Thoracic aorta (tissue), 2 donors: ENCODE measurements at places on chromosomes 3 and 15. TPM values are rescaled to one million over a fixed set of nuclear protein-coding genes. Genes with fewer than 3 reads are reported as not detected.

GRCh38 chr3:139326131-139326530 is 17.7 kb upstream of the MRPS22 start:
- peaks cover 4% of the 10 kb centered on the region for H3K4me1 ChIP-seq
- H3K4me3 ChIP-seq, result no peak overlapping the region
- no peak overlapping the region for H3K27ac ChIP-seq
- no peaks in the 10 kb centered on the region for H3K36me3 ChIP-seq

DNA sequence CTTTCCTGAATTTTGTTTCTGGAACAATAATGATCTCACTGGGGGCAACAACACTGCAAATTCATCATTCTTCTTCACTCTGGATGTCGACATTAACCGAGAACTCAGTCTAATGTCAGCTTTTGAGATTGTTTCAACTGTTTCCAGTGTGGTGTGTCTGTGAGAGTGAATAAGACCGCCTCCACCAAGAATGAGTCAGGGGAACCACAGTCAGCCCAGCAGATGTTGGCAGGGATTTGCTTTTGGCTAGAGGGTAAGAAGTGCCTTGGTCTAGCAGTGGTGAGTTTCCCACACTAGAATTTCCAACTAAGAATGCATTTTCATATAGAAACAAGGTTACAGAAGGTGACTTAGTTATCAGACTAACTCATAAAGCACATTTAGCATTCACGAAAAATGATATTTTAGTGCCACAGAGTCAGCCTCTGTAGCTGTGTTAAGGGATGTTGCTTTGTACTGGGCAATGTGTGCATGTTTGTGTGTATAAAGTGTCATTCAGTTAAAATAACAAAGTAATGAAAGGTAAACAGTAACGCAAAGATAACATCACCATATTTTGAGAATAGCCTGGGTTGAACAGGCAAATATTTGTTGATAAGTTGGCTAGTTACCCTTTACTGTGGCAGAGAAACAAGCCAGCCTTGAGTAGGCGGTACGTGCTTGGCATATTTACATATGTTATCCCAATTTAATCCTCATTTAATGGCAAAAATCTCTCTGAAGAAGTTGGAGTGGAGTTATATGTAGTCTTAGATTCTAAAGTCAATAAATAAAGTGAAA is 33.8 kb downstream of the DRD3 start:
- peak overlapping the region; percentile 40 for H3K27ac ChIP-seq
- H3K4me1 ChIP-seq, result peaks cover 10% of the 10 kb centered on the region
- H3K4me3 ChIP-seq, result no peak overlapping the region
- peak; percentile 59 for DNase-seq

GRCh38 chr3:44104668-44105321 is 136.9 kb upstream of the TOPAZ1 start:
- H3K27ac ChIP-seq, result no peak overlapping the region
- H3K4me1 ChIP-seq, result no peaks in the 10 kb centered on the region

GRCh38 chr3:58900386-58900785 is 149.4 kb downstream of the CFAP20DC start:
- DNase-seq, result no peak
- H3K27ac ChIP-seq, result no peak overlapping the region
- no peaks in the 10 kb centered on the region for H3K27me3 ChIP-seq
- H3K4me3 ChIP-seq, result no peak overlapping the region

DNA sequence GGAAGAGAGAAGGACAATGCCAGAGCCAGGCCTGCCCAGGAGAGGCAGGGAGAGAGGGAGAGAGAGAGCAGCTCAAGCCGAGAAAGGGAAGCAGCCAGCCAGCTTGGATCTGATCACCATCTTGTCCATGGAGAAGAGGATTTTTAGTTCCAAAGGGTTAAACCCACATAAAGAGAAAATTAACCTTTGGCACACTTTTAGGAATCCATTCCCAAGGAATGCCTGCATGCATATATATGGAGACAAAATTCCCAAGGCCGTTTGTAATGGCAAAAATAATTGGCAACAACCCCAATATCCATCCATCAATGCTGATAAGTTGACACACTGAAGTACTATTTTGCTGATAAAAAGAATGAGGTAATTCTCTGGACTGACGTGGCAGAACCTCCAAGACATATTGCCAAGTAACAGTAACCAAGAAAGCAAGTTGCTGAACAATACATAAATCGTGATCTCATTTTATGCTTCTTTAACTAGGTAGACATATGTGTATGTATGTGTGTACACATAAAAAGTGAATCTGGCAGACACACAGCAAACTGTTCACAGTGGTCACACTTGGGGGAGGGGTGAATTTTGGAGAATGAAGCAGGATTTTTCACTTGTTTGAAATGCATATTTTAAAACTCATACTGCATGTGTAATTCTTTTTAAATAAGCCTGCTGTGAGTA is 7.5 kb upstream of the STRA6 start:
- peak overlapping the region; percentile 30 for H3K27ac ChIP-seq
- no peak for DNase-seq
- no peaks in the 10 kb centered on the region for H3K27me3 ChIP-seq
- H3K4me1 ChIP-seq, result no peaks in the 10 kb centered on the region

- peaks cover 7% of the 10 kb centered on the region for H3K4me1 ChIP-seq
- H3K27ac ChIP-seq, result peak overlapping the region; percentile 23
- H3K36me3 ChIP-seq, result no peaks in the 10 kb centered on the region
- DNase-seq, result peak; percentile 44
- peak overlapping the region; percentile 16 for H3K4me3 ChIP-seq
- no peaks in the 10 kb centered on the region for H3K27me3 ChIP-seq
These were observed 126.4 kb downstream of the RPLP1 start for GRCh38 chr15:69578787-69579583.

Gene SEMA5B
- 3.2 TPM for total RNA-seq

DNA sequence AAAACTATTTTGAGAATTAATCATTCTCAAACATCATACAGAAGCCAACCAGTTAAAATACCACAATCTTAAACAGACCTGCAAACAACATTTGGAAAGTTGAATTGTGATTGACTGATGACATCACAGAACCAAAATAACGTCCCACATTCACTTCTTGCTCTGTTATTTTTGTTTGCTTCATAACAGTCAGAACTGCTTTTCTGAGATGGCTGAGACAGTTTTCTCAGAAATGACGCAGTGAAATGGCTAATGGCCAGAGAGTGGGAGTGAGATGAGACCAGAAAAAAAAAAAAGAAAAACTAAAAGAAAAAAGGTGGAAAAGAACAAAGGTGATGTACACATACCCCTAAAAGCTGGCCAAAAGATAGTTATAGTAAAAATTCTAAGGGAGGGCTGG is 1061.2 kb downstream of the FHIT start:
- H3K27me3 ChIP-seq, result no peaks in the 10 kb centered on the region
- H3K4me1 ChIP-seq, result no peaks in the 10 kb centered on the region
- H3K27ac ChIP-seq, result no peak overlapping the region
- no peak overlapping the region for H3K4me3 ChIP-seq

Gene SEMA7A
- 4.9 TPM for total RNA-seq

Gene TIPIN
- total RNA-seq, result 13.1 TPM

DNA sequence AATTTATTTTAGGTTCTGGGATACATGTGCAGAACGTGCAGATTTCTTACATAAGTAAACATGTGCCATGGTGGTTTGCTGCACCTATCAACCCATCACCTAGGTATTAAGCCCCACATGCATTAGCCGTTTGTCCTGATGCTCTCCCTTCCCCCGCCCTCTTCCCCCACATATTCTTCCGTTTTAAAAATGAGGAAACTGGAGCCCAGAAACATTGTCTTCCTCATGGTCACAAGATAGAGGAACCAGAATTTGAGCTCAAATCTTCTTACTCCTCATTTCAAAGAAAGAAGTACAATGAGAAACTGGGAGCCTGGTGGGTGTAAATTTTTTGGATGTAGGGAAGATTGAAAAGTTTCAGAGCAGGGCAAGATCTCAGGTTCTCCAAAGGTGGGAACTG is 56.1 kb upstream of the USP3 start:
- no peaks in the 10 kb centered on the region for H3K36me3 ChIP-seq
- no peaks in the 10 kb centered on the region for H3K4me1 ChIP-seq
- no peak overlapping the region for H3K27ac ChIP-seq
- H3K27me3 ChIP-seq, result no peaks in the 10 kb centered on the region

Gene EIF4E3
- total RNA-seq, result 12.1 TPM

DNA sequence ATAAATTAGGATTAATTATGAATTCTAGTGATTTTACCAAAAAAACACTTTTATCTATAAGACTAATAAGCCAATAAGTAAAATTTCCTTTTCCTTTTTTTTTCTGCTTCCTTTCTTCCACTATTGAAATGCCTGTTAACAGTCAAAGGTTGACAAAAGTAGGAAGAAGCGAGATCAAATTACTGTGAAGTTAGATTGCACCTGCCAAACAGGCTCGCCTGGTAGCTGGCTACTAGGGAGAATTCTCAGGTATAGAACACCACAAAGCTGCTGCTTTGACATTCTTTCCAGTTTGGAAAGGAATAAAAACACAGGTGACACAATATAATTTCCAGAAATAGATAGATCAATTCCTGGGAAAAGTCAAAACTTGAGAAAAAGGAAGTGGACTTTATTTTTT is 749.0 kb downstream of the NSUN3 start:
- no peak for DNase-seq
- no peaks in the 10 kb centered on the region for H3K4me1 ChIP-seq
- no peaks in the 10 kb centered on the region for H3K36me3 ChIP-seq

DNA sequence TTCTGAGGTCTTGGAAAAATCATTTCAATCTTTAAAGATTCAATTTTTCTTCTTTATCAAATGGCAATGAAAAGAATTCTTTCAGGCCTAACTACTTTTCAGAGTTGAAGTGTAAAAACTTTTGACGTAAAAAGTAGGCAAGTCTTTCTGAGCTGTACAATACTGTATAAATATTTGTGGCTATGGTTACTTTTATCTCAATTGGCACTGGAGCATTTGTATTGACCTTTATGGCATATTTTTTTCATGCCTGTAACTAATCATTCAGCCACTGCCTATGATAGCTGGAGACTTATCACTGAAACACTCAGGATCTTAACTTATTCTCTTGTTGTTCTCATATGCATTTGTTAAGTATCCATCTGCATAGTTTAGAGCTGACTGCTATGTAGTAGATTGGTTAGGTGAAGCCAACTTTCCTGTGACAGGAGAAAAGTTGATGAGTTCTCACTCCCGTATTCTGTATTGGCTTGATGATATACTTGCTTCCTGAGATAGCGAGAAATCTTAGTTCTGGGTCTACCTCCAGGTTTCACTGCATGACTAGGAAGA is 290.4 kb upstream of the TBL1XR1 start:
- DNase-seq, result no peak
- H3K36me3 ChIP-seq, result no peaks in the 10 kb centered on the region
- peaks cover 10% of the 10 kb centered on the region for H3K4me1 ChIP-seq
- H3K4me3 ChIP-seq, result no peak overlapping the region

- H3K27ac ChIP-seq, result no peak overlapping the region
- no peaks in the 10 kb centered on the region for H3K4me1 ChIP-seq
- no peak overlapping the region for H3K4me3 ChIP-seq
- DNase-seq, result no peak
- H3K36me3 ChIP-seq, result no peaks in the 10 kb centered on the region
These were observed 233.3 kb downstream of the OPA1 start for GRCh38 chr3:193826159-193826795.

- no peak overlapping the region for H3K4me3 ChIP-seq
- no peaks in the 10 kb centered on the region for H3K4me1 ChIP-seq
- no peak for DNase-seq
- peaks cover 16% of the 10 kb centered on the region for H3K36me3 ChIP-seq
- H3K27ac ChIP-seq, result no peak overlapping the region
These were observed 93.6 kb upstream of the CGNL1 start for GRCh38 chr15:57282686-57283085.
